ENCODE measurements at places on chromosomes 11 and 22.
A peak's percentile ranks its signal among the peaks of the same experiment; 100 is the strongest.

DNA sequence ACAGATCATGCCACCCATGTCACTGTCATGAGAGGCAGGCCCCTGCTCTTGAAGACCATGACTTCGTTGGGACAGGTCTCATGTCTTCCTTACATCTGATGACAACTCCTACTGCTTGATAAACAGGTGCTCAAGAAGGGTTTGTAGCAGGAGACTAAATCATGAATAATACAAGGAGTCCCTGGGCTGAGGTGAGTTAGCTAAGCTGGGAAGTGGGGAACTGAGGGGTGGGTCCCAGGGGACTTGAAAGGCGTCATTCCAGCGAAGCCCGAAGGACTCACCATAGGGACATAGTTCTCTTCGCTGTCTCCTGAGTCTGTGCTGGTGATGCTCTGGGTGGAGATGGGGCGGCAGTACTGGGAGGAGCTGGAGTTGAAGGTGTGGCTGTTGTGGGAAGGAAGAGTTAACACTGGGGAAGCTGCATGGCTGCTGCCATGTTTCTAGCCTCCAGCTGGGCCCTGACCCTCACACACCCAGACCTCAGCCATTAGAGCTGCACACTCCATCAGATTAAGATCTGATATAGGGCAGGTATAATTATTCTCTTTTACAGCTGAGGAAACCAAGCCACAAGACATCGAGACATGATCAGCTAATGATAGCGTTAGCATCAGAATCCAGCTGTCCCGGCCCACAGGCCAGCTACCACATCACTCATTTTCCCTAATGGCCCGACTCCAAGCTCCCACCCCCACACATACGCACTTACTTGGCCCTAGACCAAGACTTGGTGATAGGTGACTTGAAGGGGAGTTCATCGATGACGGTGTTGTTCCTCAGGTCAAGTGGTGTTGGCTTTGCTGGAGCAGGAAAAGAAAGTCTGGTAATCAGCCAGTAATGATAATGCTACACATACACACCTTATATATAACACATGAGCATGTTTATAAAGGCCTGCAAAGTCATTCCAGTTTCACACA, 32.9 kb downstream of the USP35 start:
- peak; percentile 57 for DNase-seq

DNA sequence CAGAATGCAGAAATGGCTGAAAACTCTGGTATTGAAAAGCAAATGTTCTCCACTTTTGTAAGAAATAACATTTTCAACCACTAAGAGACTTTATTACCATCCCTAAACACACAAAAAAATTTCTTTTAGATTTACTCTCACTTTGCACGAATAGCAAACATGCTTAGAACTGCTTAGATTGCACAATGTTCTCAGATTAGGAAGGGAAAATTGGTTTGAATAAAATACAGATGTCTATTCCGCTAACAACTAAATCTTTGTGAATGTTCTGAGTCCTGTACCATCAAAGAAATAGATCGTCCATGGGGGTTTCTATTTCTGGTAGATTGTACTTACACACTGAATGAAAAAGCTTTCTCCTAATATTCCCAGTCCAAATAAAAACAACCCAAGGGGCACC, 40.1 kb downstream of the BDNF start:
- no peak for DNase-seq

GRCh38 chr22:48826546-48826945, 1001.1 kb downstream of the BRD1 start:
- no peak for DNase-seq

GRCh38 chr11:121418625-121419114, 33.4 kb upstream of the SORL1 start:
- DNase-seq = no peak

GRCh38 chr11:93350835-93351234, 20.3 kb downstream of the DEUP1 start:
- no peak for DNase-seq

DNA sequence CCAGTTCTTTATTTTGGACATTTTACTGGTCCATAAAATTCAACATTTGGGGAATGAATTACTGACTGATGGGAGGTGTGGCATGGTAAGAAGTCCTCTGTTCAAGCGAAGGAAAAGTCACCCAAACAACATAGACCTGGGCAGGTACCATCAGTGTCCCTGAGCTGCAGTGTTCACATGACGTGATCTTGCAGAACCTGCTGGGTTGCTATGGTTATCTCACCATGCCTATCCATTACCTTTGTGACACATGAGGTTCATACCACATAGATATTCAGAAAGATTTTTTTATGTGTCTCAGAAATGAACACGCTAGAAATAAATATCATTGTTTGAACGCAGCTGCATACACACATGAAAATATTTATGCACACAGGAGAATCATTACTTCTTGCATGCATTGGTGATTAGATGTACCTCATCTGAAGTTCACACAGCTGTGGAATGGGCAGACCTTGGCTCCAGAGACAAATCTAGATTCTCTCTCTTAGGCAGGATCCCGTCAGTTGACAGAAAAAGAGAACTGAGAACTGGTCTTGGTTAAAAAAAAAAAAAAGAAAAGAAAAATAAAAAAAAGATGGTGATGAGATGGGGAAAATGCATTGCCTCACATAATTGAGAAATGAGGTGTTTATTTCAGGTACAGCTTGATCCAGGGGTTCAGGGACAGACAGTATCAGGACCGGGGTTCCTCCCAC, 21.4 kb upstream of the RCN1 start:
- DNase-seq = no peak

GRCh38 chr11:57430952-57431351, 4.0 kb upstream of the SLC43A3 start:
- DNase-seq = no peak

DNA sequence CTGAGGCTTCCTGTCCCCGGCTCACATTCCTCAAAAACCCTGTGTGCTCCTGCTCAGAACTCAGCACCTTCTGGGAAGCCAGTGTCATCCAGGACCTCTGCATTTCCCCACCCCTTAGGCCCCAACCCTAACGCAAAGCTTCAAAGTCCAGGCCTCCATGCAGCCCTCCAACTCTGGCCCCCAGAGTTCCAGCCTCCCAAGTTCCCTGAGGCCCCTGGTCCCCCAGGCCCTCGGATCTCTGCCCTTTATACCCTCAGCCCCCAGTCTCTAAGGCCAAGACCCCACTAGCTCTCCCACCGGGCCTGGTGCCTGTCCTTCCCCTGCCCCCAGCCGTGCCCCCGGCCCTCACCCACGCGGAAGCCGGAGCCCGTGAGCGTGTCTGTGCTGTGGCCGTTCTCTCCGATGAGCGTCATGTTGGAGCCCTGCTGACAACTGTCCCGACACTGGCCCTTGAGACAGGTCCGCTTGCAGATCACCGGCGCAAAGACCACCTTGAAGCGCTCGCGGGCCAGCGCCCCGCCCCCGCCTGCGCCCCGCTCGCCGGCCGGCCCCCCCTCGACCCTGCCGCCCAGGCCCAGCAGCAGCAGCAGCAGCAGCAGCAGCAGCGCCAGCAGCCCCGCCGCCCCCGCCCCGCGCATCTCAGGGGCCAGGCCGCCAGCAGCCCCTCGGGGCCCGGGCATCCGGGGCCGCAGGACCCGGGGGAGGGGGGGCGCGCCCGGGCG, 718 bp downstream of the LTBP3 start:
- peak; percentile 78 for DNase-seq

DNA sequence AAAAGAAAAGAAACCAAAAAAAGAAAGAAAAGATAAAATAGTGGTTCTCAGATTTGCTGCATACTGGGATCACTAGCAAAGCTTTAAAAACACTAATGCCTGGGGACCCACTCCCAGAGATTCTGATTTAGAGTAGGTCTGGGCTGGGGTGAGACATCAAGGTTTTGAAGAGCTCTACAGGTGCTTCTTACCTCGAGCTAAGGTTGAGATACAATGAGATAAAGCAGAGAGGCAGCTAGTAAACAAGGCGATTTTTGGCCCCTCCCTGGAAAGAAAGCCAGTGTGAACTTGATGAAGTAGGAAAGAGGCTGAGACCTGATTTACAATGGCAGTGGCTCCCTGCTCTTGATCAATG, 327.6 kb upstream of the CCDC90B start:
- no peak for DNase-seq

DNA sequence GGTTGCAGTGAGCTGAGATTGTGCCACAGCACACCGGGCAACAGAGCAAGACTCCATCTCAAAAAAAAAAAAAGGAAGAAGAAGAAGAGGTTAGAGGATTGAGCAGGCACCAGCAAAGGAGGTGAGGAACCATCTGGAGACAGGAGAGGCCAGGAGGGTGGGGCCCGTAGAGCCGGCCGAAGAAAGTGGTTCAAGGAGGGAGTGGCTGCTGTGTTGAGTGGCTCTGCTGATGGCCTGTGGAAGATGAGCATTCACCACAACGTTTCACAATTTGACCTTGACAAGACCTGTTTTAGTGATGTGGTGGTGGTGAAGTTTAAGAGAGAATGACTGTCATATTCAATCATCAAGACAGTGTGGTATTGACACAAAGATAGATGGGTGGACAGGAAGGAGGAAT, 6.8 kb upstream of the CTSD start:
- DNase-seq = peak; percentile 2

DNA sequence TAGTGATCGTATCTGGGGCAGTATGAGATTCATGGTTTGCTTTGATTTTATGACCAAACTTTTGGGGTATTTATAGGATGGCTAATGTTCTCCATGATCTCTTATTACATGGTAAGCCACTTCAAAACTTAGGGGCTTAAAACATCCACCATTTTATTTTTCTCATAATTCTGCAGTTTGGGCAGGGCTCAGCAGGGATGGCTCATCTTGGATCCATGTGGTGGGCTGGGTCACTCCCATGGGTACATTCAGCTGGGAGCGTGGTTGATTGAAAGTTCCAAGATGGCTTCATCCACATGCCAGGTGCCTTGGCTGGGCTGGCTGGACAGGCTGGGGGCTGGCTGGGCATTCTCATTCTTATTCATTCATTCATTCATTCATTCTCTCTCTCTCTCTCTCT, 30.5 kb upstream of the FGF19 start:
- DNase-seq = no peak

- DNase-seq = peak; percentile 49
These were observed 13.1 kb downstream of the APOL2 start for GRCh38 chr22:36226189-36226588.

DNA sequence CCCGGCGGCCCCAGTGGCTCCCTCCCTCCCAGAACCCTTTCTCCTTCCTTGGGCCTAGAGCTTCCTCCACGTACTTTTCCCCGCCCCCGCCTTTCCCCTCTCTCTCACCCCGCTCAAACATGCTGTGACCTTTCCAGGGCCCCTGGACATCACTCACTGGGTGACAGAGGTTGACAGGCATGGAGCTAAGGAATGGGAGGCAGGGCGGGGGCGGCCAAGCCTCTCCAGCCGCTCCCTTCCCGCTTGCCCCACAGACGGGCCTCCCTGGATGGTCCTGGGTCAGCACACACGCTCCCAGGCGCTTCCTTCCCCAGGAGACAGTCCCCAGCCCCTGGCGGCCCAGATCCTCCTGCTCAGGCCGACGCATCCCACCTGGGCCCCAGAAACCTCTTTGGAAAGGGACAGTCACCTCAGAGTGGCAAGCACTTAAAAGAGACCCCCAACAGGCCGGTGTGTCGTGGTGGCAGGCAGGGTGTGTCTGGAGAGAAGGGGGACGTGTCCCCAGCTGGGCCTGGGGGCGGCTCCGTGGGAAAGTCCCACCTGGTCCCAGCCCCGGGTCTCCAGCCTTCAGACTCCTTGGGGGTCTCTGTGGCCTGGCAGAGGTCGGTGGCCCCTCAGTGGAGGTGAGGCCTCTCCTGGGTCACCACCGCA, 8.8 kb downstream of the H19 start:
- DNase-seq = no peak

GRCh38 chr22:49270595-49271368, 556.9 kb downstream of the BRD1 start:
- peak; percentile 70 for DNase-seq

GRCh38 chr22:23265368-23265700, 85.0 kb downstream of the BCR start:
- DNase-seq = no peak

DNA sequence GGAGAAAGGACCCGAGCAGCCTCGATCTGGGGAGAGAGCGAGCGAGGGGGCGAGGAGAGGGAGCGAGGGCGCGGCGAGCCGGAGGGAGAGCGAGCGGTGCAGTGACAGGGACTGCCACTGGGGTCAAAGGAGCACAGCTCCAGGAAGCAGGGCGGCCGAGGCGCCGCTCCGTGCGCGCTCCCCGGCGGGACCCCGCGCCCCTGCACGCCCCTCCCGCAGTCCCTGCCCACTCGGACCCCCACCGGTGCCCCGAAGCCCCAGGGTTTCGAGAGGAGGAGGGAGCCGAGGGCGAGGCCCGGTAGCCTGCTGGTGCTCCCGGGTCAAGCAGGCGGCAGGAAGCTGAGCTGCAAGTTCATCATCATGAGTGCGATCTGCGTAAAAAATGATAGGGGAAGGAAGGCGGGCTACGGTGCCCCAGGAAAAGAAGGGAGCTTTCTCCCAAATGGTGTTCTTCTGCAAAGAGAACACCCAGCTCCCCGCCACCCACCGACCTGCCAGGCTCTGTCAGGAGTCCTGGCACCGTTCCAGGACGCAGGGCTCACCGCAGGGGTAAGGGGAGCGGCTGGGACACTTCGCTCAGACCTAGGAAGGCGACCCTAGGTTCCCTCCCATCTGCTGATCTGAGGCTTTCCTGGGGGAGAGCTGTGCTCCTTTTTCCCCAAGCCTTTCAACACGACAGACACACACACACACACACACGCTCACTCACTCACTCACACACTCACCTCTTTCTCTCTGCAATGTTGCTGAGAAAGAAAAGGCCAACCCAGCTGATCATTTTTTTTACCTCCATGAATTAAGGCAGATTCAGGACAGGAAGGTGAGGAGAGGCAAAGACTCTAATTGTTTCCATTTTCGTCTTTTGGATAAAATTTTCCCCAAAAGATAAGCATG, at the start of gene MPPED2:
Gene MPPED2, minus strand, starts transcription at position 103 of the 894 bp plus-strand sequence. CDS start 5,980 bp downstream, outside the sequence.
- DNase-seq = peak; percentile 75

DNA sequence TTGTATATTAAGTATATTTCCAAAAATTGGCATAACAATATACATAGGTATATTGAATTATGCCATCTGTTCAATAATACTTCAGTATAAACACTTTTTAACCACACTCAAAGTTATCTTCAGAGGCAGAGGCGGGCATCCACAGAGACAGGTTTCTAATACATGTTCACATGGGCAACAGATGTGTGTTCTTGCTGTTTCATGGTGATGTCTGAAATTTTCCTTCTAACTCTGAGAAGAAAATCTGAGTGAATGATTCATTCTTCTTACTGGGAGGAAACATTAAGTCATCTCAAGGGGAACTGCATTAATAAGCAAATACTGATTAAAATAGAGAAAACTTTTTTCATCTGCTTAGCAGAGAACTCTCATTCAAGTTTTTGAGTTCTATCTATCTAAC, 1074.5 kb downstream of the LRRC4C start:
- DNase-seq = no peak

DNA sequence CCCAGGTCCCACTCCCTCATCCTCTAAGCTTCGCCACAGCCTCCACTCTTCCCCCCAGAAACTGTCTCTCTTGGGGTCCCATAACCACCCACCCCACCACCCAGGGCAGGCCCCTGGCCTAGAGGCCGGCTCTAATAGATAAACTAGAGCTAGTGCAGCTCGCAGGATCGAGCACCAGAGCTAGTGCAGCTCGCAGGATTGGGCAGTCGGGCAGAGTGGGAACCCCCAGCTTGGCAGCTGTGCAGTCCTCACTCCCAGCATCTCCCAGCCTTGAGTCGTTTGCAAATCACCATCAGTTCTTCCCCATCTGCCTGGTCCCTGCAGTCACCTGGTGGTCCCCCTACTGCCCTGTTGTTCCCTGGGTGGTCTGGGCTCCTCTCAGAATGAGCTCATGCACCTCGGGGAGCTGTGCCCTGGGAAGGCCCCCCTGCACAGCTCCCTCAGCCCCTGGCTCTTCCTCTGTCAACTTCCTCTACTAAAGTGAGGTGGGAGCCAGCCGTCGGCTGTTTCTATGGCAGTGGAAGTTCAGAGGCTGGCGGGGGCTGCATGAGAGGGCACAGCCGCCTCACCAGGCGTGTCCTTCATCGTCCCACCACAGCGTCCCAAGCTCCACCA, 15.5 kb upstream of the SHANK2 start:
- no peak for DNase-seq
